ENCODE measurements at places on chromosomes 13 and 19. TPM values are rescaled to one million over a fixed set of nuclear protein-coding genes. Genes with fewer than 3 reads are reported as not detected.

DNA sequence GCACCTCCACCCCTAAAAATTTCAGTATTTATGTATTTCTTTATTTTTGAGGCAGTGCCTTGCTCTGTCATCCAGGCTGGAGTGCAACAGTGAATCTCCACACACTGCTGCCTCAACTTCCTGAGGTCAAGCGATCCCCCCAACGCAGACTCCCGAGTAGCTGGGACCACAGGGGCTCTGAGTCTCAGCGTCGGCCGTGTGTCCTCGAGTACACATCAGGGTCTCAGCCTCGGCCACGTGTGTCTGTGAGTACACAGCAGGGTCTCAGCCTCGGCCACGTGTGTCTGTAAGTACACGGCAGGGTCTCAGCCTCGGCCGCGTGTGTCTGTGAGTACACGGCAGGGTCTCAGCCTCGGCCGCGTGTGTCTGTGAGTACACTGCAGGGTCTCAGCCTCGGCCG, 21.2 kb downstream of the C2CD4C start:
- no peak for DNase-seq

- DNase-seq = no peak
These were observed 1.1 kb upstream of the GJA3 start for GRCh38 chr13:20161951-20162300.

The NANOS3 gene
- not detected for total RNA-seq

The FGF21 gene
- not detected for total RNA-seq

DNA sequence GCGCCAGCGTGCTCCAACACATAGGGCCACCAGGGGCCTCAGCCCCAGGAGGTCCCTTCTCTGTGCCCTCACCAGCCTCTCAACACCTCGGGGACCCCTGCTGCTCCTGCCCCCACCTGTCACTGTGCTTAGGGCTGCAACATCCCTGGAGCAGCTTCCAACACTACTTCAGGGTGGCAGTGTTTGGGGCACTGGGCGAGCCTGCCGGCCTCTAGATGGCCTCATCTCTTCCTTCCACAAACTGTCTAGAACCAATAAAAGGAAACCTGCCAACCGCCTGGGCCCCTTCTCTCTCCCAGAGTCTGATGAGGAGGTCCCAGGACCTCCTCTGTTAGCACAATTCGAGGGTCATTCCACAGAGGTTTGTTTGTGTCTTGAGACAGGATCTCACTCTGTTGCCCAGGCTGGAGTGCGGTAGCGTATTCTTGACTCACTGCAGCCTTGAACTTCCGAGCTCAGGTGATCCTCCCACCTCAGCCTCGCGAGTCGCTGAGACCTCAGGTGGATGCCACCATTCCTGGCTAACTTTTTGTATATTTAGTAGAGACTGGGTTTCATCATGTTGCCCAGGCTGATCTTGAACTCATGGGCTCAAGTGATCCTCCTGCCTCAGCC, 10.1 kb upstream of the SHD start:
- DNase-seq = no peak

GRCh38 chr13:50941146-50941545, 31.6 kb downstream of the RNASEH2B start:
- DNase-seq = no peak

The ZNF723 gene
- total RNA-seq = not detected

DNA sequence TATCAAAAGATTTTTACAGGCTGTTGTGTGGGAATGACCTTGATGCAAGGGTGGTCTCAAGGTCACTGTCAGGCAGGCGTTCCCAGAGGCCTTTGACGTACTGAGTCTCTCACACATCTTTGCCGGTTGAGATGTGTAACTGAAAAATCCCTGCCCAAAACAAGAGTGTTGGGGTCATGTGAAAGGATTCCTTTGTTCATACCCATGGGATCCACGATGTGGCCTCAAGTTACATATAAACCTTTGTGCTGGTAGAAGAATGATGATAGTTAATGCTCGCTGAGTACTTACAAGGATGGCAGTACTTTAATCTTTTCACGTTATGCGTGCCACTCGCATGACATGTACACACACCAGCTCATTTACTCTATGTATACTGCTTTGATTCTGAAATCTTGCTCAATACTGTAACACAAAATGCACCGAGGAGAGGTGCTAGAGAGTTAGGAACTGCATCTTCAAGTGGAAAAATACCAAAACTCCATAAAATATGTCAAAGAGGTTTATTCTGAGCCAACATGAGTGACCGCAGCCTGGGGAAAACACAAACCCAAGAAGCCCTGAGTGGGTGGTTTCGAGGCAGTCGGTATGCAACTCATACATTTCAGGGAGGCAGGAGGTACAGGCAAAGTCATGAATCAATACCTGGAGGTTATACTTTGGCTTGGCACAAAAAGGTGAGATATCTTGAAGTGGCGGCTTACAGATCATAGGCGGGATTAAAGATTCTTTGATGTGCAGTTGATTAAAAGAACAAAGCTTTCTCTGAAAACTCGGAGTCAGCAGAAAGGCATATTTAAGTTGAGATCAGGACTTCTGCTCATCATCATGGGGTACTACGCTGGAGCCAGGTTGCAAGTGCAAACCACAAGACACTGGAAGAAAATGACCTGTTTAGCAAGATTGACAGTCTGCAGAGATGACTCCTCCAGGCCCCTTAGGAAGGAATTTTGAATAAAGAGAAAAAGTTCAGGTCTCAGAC, 87.4 kb upstream of the ARHGEF7 start:
- DNase-seq = no peak

GRCh38 chr19:4541114-4541805, 1.4 kb upstream of the LRG1 start:
- no peak for DNase-seq

DNA sequence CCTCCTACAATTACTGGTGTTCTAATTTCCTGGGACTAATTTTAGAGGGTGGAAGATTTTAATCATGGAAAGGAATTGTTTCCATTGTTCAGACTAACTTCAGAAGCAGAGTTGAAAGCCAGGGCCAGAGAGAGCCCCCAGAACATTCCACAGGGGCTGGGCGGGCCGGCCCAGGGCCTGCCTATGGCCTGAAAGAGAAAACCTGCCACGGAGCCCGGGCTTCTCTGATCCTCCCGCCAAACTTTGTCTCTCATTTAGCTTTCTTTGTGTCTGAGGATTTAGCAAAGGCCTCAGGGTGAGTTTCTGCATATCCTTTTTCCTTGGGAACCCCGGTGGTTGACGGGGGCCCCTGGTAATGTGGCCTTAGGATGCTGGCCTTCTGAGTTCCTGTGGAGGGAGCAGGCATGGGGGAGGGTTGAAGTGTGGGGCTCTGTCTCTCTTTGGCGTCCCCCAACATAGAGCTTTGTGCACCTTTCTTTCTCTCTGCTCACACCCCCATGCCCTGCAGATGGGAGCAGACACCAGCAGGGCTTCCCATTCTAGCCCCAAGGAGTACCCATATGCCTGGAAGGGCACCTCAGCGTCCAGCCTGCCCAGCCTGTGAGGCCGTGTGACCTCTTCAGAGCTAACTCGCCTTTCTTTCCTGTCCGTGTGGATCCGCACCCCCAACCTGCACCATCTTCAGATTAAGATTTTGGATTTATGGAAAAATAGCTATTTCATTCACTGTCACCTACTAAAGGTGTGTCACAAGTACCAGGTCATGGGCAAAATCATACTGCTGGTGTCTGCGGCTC, 539.5 kb downstream of the FGF9 start:
- no peak for DNase-seq

DNA sequence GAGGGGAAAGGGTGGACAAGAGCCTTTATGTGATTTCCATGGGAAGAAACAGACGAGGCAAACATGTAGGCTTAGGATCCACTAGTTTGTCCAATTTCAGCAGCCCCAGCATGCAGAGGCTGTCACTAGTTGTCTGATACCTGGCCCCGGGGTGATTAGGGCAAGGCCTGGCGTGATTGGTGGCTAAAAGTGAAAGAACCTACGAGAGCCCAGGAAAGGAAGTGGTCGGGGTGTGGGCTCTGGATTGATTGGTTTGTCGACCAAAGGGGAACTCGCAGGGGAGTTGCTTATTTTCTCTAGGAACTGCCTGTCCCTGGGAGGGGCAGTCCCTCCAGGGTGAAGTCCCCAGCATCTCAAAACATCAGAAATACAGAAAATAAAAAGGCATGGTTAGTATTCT, 64.2 kb upstream of the UQCRFS1 start:
- DNase-seq = no peak

DNA sequence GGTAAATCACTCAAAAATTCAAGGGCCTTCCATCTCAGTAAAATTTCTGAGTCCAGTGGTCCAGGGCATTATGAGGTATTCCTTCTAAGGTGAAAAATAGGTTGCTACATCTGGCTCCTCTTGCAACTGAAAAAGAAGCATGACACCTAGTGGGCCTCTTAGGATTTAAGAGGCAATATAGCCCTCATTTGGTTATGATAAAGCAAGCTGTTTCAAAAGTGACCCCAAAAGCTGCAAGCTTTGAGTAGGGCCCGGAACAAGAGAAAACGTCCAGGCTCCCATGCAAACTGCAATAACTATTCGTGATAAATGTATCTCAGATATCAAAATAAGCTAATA, 1910.2 kb upstream of the PRR20A start:
- no peak for DNase-seq

GRCh38 chr19:18468517-18468916, 30.6 kb upstream of the ISYNA1 start:
- no peak for DNase-seq

DNA sequence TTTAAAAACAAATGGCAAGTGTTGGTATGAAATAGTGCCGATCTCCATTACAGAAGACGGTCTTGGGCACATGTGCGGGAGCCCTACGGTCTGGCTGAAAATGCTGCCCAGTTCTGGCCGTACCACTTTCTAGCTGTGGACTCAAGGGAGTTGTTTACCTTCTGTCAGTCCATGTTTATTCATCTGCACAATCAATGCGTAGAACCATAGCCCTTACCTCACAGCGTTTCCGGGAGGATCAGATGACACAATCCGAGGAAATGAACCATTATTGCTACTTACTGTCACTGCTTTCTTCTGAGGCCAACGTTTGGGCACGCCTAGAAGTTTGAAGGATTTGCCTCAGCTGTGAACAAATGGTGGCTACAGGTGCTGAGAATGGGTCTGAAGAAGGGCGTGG, 31.2 kb downstream of the GADD45B start:
- DNase-seq = peak; percentile 76

The CYP2A7 gene
- not detected for total RNA-seq

DNA sequence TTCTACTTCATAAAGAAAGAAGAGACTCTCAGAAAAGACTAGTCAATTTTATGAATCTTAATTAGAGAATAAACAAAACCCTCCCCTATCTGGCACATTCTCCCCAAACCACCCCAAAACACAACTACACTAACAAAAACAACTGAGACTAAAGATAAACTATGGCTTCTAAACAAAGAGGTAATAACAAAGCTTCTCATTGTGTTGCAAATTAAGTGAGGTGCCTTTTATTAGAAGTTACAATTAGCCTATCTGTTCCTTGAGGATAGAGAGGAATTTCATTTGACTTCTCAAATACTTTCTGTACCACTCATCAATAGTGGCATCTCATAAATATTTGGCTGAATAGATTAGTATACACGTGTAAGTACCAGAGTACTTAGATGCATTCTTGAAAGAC, 1196.2 kb downstream of the PCDH9 start:
- DNase-seq = no peak

DNA sequence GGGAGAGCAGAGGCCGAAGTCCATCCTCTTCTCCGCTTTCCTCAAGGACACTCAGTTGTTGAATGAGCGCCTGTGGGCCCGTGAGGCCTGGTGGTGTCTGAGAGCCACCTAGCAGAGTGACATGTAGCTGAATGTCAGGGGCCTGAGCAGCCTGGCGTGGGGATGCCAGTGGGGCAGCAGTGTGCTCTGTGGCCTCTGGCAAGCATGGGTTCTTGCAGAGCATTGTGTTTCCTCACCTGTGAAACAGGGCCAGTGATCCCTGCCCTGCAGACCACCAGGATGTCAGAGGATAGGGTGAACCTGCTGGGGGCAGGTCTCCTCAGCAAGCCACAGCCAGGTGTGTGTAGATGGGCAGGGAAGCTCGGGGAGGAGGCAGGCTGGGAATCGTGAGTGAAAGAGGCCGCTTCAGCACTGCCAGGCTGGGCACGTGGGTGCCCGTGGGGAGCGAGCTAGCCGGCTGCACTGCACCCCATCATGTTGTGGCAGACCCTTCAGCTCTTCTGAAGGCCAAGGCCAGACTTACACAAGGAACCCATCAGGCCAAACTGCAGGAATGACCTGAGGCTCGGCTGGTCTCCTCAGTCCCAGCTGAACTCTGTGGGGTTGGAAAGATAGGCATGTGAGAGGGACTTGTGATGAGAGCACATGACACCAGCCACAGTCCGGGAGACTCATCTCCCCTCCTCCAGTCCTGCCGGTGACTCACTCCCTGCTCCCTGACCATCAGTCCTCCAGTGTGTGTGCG, 5.0 kb downstream of the PPP1R37 start:
- DNase-seq = peak; percentile 80

GRCh38 chr19:20423381-20424197, 142.0 kb downstream of the ZNF737 start:
- DNase-seq = peak; percentile 60

The ELSPBP1 gene
- total RNA-seq = not detected

The DLL3 gene
- not detected for total RNA-seq

DNA sequence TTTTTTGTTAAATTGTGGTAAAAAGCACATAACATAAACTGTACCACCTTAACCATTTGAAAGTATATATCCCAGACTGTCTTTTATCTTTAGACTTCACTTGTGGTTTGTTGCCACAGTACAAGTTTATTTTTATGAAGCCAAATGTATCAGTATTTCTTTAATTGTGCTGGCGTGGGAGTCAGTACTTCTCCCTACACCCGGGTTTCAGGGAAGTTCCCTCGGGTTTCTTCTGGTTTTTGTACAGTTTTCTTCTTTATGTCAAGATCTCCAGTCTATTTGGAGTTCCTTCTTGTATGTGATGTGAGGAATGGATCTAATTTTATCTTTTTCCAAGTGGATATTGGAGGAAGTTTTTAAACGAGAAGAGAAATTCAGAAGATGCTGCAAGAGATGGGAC, 20.5 kb downstream of the CCDC8 start:
- DNase-seq = no peak

The PGLYRP2 gene
- not detected for total RNA-seq

The MAB21L1 gene
- total RNA-seq = 7.7 TPM

DNA sequence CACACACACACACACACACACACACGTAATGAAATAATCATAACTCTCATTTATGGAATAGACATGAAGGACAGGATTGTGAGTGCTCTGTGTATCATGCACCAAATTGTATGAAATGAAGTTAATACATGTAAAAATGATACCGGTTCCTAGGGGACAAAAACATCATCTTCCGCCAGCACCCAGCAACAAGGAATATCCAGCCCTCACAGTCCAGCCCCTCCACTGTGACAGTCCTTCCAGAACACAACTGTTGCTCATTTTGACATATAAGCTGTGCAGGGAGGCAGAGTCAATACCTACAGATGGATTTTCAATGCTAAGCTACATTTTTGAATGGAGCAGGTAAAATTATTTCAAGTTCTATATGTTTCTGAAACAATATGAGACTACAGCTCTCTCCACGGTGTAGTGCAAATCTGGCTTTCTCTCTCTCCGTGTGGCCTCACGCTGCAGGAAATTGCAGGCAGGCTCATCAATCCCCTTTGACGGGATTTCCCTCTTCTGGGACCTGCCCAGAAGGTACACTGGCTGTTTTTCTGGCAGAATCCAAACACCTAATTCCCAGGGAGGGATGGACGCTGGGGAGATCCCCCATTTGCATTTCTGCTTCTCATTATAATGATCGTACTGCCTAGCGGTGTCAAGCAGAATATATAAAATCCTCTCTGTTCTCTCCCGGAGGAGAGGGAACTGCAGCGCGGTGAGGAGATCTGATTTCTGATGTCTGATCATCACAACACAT, 494.0 kb downstream of the LIG4 start:
- DNase-seq = no peak
